ENCODE measurements at places on chromosomes 2 and 18.

- DNase-seq = no peak
- H3K36me3 ChIP-seq = no peaks in the 10 kb centered on the region
- no peak overlapping the region for H3K27ac ChIP-seq
- H3K27me3 ChIP-seq = no peaks in the 10 kb centered on the region
Measured at GRCh38 chr2:52386433-52387030, 1354.6 kb upstream of the NRXN1 start.

DNA sequence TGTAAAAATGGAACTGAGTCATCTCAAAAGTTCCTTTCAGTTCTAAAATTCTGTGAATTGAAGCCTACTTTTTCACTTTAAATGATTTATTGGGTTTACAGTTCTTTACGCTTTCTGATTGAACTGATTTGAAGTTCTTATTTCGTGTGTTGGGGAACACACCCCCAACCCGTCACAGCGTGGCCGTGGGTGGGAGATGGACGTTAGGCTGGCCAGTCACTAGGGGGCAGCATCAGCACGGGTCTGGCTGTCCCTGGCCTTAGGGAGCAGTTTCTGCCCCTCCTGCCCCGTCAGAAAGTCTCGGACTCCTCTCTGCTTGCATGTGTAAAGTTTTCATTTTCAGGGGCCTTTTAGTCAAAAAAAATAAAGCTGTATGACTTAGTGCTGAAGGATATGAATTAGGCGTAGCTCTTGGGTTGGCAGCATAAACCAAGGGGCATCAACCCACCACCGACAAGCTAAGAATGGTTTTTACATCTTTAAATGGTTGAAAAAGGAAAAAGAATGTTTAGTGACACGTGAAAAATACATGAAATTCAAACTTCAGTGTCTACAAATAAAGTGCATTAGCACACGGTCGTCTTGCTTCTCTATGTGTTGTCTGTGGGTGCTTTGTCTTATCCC is 63.4 kb downstream of the ZCCHC2 start:
- H3K4me3 ChIP-seq = peak overlapping the region; percentile 17
- H3K36me3 ChIP-seq = peaks cover 35% of the 10 kb centered on the region
- peaks cover 45% of the 10 kb centered on the region for H3K4me1 ChIP-seq
- peak overlapping the region; percentile 91 for H3K27ac ChIP-seq
- peak; percentile 57 for DNase-seq

- DNase-seq = no peak
- H3K4me1 ChIP-seq = peaks cover 6% of the 10 kb centered on the region
- no peak overlapping the region for H3K4me3 ChIP-seq
- no peak overlapping the region for H3K27ac ChIP-seq
- H3K27me3 ChIP-seq = no peaks in the 10 kb centered on the region
- peaks cover 15% of the 10 kb centered on the region for H3K36me3 ChIP-seq
Measured at GRCh38 chr2:43276962-43277391, 50.6 kb upstream of the ZFP36L2 start.

DNA sequence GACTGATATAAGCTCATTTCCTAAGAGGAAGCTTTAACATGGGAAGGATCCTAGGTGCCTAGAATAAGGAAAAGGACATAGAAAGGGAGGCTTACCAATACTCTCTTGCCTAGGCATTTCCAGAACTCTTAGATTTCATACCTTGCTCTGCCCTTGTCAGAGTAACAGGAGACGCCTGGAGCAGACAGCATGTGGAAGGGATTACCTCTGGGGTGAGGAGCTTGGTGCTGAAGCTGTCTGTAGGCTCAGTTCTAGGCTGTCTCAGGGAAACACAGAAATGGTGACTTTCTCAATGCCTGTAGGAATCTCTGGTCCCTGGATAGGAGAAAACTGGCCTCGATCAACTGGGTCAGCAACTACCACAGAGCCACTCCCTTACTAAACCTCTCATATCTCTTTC is 150.0 kb downstream of the SLC4A3 start:
- no peaks in the 10 kb centered on the region for H3K27me3 ChIP-seq
- DNase-seq = no peak
- H3K4me1 ChIP-seq = no peaks in the 10 kb centered on the region
- H3K4me3 ChIP-seq = no peak overlapping the region
- H3K27ac ChIP-seq = no peak overlapping the region

DNA sequence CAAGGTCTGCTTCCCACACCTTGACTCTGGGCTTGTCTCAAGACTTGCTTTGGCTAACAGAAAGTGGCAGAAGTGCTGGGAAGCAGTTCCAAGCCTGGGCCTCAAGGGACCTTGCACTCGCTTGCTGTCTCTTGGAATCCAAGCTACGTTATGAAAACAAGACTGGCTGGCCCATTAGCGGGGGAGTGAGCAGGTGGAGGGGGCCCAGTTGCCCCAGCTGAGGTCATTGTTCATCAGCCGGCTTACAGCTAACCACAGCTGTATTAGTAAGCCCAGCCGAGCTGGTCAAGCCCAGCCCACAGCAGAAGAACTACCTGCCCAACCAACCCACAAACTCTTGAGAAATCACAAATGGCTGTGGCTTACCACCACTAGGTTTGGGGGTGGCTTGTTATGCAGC is 63.1 kb downstream of the MARCO start:
- H3K27me3 ChIP-seq = peaks cover 4% of the 10 kb centered on the region
- no peaks in the 10 kb centered on the region for H3K4me1 ChIP-seq
- no peak for DNase-seq
- no peak overlapping the region for H3K4me3 ChIP-seq
